ENCODE measurements at places on chromosomes 3 and 15.

DNA sequence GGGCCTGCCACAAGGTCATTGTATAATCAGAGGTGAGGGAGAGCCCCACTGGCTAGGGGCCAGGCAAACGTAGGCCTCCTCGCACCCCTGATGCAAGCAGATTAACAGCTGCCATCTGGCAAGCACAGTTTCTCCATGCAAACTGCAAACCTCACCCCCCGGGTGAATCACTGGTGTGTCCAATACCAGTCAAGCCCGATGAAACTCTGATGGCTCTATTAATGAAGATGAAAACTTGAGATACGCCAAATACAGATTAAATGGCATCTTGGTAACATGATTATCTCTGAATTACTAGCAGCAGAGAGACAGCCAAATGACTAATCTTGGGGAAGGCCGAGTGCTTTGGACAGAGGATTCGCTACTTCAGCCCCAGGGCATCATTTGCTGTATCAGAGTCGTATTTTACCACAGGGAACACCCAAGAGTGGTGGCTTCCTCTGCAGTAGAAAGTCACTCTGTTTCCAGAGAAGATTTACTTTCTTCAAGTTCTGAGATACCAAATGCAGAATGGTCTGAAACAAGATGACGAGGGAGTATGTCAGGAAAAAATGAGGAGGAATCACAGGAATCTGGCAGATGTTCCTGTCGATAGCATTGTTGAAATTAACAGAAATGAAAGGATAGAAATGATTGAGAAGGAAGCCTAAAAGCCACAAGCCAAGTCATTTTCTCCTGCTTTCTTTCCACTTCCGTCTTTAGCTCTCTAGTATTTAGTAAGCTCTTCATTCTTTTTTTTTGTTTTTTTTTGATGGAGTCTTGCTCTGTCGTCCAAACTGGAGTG, 96.2 kb upstream of the NR2F2 start:
- DNase-seq, result no peak

DNA sequence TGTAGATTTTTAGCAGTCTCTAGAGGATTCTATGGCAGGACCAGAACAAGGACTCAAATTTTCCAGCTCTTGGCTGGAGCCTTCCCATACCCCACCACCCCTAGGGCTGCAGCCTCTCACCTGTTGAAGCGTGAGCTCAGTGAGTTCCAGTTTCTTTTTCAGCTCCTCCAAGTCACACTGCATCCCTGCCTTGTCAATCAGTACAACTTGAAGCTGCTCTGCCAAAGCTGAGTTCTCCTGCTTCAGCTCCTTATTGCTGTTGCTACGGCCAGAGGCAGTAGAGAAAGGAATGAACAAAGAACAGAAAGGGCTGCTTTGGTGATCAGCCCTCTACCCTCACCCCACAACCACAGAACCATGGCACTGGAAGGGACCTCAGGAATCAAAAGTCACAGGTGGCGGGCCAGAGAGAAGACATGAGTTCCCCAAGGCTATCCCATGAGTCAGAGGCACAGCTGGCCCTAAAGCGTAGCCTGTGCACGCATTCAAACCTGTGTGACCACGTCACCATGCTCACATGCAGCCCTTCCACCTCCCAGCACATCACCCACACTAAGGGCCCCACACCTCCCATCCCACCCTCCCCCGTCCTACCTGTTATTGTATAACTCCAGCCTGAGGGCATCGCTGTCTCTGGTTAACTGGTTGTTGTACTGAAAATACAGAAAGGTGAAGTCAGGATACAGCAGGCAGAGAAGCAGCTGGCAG, 83.3 kb upstream of the C2CD4B start:
- DNase-seq, result no peak

GRCh38 chr3:174667386-174667785, 191.7 kb upstream of the NAALADL2 start:
- DNase-seq, result no peak

GRCh38 chr15:79186616-79187015, 95.9 kb upstream of the ANKRD34C start:
- no peak for DNase-seq

GRCh38 chr3:149373235-149374125, 4.0 kb downstream of the TM4SF1 start:
- no peak for DNase-seq

DNA sequence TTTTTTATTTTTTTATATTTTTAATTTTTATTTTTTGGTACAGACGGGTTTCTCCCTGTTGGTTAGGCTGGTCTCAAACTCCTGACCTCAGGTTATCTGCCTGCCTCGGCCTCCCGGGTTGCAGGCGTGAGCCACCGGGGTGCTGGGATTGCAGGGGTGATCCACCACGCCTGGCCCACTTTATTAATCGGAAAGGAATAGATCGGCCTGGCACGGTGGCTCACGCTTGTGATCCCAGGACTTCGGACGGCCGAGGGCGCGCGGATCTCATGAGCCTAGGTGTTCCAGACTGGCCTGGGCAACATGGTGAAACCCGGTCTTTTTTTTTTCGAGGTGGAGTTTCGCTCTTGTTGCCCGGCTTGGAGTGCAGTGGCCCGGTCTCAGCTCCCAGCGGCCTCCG, 26.5 kb upstream of the TUBGCP5 start:
- no peak for DNase-seq

GRCh38 chr3:66744521-66744920, 243.7 kb upstream of the LRIG1 start:
- no peak for DNase-seq

DNA sequence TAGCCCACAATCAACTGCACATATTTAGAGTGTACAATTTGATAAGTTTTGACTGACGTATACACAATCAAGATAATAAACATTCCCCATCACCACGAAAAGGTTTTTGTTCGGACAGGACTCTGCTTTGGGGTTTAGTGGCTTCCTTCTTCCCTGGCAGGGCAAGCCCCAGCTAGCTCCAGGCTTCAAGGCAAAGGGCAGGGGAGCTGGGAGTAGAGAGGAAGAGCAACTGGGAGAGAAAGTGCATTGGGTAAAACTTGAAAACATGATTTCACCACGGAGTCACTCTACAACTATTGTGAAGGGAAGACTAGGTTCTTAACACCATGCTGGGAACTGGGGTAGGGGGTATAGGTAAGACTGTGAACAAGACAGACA, 185.1 kb upstream of the UBE2E1 start:
- DNase-seq, result no peak

DNA sequence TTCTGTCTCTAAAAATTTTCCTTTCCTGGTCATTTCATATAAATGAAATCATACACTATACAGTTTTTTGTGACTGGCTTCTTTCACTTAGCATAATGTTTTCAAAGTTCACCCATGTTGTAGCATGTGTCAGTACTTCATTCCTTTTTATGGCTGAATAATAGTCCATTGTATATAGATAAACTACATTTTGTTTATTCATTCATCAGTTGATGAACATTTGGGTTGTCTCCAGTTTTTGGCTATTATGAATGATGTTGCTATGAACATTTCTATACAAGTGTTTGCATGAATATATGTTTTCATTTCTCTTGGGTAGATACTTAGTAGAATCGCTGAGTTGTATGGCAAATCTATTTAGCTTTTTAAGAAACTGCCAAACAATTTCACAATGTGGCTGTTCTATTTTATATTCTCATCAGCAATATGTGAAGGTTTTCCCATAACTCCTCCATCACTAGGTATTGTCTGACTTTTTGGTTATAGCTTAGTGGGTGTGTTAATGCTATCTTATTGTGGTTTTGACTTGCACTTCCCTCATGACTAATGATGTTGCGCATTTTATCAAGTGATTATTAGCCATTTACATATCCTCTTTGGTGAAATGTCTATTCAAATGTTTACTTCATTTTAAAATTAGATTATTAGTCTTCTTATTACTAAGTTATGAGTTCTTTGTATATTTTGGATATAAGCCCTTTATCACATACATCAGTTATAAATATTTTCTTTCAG, 21.7 kb upstream of the AP4E1 start:
- DNase-seq, result no peak

GRCh38 chr15:33021806-33022389, 172.6 kb downstream of the FMN1 start:
- DNase-seq, result no peak
